ENCODE measurements at places on chromosomes 1 and 21.
A peak's percentile ranks its signal among the peaks of the same experiment; 100 is the strongest.

- no peak for DNase-seq
These were observed 64.8 kb downstream of the PLXNA2 start for GRCh38 chr1:208179263-208179816.

- DNase-seq, result no peak
These were observed 66.7 kb downstream of the KLHDC7A start for GRCh38 chr1:18547460-18547859.

DNA sequence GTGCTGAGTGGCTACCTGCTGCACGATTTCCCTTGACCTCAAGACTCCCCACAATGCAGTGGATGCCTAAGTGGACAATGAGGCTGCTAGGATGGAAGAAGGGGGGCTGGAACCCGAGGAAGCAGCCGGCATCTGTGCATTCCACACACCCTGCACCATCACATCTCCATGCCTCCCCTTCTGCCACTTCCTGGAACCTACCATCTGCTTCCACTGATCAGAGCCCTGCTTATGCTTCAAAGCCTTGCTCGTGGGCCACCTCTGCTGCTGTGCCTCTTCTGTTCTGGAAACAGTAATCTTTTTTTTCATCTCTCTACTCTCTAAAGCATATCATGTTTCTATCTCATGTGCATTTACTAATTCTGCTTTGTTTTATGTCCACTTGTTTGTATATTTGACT lies 66.2 kb upstream of the WDR26 start:
- DNase-seq, result no peak

DNA sequence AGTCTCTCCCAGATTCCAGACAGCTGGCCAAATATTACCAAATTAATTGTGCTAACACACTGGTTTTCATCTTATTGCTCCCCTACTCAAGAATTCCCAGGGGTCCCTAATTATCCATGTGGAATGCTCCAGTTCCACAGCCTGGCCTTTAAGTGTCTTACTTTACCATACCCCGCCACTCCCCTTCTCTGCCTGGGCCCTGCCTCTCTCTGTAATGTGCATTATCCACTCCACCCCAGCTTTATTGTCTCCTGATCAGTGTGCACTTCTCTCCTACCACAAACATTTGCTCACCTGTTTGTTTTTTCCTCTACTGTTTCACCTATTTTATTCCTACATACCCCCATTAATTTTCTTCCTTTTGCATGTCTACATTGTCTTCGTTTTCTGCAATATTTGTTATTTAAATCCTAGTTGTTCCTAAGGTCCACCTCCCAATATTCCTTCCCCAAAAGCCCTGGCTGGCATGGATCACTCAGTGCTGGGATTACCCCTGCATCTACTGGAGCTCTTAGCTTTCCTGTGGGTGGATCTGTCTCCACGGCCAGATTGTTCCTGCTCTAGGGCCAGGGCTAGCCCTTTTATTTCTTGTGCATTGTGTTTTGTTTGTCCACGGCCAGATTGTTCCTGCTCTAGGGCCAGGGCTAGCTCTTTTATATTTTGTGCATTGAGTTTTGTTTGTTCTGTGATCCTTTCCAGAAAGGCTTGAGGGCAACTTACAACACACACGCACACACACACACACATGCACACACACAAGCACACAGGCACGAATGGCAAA lies 33.4 kb upstream of the ATP1B1 start:
- no peak for DNase-seq

DNA sequence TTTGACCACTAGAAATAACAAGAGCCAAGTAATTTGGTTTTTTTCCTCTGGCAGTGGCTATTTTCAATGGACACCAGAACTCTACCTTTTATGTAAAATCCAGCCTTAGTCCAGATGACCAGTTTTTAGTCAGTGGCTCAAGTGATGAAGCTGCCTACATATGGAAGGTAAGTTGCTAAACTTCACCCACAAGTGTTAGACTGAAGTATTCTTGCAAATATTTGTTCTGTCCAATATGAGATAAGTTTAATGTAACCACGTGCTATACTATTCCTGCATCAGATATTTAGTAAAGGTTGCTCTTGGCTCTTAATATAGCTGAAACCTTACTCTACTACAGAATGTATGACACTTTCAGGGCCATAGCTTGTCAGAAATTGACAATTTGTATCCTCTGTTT lies 36.5 kb downstream of the DTL start:
- no peak for DNase-seq

DNA sequence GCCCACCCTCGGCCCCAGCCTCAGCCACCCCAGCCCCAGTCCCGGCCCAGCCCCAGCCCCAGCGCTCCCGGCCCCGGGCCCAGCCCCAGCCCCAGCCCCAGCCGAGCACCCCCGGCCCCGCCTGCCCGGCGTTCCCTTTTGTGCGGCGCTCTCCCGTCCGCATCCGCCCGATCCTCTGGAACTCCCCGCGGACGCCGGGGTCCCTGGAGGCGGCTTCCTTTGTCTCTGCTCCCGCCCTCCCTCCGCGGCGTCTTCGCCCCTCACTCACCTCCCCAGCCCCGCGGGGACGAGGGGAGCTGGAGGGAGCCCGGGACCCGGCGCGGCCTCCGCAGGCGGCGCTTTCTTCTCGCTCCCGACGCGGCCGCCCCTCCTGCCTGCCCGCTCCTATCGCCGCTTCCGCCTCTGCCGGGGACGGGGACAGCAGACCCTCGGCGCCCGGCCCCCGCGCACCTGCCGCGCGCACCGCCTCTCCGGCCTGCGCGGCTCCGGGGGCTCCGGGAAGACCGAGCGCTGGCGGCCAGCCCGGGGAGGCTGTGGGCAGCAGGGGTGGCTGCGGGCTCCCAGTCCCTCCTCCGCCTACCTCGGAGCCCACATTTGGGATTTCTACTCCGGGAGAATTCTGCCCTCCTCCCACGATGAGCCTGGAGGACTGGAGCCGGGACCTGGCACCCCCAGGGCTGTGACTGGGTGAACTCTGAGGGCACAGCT lies 14.0 kb downstream of the AGRN start:
- peak; percentile 23 for DNase-seq

DNA sequence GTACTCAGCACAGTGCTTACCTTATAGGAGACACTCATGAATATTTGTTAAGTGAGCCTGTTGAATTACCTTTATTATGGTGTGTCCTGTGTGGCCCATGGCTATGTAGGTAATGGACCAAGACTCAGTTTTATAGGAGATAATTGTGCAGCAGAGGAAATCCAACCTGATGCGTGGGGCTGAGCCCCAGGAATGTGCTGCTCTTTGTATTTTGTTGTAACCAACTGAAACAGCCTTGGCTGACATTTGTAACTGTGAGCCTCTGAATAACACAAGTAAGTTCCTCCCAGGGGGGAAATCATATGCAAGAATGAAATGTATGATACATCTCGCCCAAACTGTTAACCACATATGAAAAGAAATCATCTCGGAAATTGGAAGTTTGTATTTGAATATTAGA lies 364.2 kb upstream of the ZP4 start:
- DNase-seq, result no peak

DNA sequence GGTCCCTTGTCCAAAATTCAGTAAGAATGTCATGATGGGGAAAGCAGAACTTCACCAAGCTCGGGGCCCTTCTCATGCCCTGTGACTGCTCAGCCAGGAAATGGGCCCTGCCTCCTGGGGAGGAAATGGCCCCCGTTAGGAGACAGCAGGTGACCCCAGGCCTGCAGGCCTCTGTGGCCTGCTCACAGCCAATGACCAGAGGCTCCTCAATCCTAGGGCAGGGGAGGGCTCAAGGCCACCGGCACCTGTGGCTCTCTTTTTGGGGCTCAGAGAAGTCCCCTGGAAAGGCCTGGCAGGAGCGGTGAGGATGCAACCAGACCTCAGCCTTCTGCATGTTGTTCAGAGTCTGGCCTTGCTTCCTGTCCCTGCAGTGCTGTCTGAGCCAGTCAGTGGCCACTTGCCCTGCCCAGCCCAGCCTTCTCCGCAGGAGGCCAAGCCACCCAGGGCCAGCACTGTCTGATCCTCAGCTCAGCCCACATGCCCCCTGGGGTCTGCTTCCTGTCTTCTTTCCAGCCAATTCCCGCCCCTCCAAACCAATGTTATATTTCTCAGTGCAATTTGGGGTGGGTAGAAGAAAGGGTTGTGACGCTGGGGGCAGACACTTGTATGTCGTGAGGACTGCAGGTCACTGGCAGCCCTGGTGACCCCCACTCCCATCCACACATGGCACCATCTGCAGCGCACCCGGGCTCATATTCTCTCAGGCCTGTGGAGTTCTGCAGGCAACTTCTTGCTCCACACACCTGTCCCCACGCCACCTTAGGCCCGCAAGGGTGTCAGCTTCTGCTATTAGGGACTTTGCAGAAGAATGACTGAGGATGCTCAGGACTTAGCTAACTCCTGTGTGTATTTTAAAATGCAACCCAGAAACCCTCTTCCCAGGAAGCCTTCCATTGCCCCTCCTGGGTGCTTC lies 83.6 kb downstream of the ITPKB start:
- DNase-seq, result no peak

DNA sequence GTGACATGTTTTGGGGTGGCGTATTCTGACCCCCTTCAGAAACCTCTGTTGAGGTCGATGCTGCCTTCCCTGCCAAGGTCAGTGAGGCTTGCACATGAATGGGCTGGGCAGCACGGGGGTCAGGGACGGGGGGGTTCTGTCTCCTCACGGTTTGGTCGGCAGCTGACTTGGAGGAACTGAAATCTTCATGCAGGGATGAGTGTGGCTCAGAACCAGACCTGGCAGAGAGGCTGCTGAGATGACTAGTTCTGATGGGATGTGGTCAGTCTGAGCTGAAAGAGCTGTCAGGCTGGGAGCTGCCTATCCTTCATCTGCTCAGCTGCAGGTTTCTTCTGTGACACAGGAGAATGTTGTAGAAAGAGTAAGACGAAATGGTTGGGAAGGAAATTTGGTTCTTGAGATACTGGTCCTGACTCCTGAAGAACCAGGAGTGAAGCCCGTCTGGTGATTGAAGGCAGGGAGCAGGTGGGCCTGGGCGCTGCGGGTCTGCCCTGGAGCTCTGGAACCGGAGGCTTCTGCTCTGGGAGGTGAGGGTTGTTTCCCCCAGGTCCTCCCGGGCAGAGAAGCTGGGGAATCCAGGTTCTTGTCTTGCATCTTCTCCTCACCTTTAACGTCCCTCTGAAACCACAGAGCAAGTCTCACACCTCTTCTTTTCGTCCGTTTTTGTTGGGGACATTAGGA lies 3.3 kb downstream of the SLX9 start:
- DNase-seq, result no peak

DNA sequence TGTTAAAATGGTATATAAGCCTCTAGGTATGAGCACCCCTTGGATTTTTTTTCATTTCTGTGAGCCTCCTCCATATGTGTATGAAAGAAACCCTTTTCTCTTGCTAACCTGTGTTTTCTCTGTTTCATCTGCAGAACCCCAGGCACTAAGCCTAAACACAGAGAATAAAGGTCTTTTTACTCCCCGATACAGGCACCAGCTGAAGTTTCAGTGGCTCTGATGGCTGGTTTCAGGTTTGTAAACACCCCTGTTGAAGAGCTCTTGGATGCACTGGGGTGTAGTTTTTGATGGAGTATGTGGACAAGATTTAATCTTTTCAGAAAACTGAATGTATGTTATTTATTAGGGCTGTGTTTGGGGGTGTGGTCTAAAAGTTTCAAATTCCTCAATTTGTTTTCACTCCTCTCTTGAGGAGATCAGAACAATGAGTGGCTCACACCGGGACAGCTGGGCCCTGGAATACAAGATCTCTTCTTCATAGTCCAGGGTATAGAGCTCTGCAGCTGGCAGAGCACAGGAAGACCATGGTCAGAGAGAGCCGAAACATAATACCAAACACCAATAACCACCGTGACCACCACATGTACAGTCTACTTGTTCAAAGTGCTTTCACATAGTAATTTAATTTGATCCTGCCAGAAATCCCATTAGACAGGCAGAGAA lies 50.2 kb upstream of the VTCN1 start:
- DNase-seq, result no peak

DNA sequence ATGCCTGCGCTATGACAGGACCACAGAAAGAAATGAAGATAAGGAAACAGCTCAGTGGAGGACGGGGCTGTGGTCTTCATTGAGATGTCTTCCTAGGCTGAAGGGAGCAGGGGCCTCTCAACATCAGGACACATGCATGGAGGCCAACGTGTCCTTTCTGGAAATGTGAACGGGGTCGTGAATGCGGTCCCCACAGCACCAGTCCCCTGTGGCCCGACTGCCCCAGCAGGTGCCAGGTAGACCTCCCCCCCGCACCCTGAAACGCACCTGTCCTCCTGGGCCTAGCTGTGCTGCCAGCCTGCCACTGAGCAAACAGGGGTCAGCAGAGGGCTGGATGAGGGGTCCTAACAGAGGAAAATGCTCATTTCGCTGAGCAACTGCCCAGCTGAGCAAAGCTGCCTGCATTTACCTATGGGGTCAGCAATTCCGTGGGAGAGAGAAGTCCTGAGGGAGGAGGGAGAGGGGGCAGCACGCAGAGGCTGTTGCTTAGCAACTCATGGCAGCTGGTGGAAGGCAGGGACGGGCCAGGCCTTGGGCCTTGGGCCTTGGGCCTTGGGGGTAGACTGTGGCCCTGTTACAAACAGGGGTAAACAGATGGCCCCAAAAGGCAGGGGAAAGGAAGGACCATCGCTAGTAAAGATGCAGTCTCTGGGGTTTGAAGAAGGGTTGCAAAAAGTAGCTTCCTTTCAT lies 77.4 kb downstream of the NPHP4 start:
- DNase-seq, result no peak

GRCh38 chr21:31354604-31355443 lies 10.8 kb upstream of the TIAM1 start:
- DNase-seq, result peak; percentile 63

GRCh38 chr1:58763214-58763613 lies 20.6 kb downstream of the JUN start:
- no peak for DNase-seq

DNA sequence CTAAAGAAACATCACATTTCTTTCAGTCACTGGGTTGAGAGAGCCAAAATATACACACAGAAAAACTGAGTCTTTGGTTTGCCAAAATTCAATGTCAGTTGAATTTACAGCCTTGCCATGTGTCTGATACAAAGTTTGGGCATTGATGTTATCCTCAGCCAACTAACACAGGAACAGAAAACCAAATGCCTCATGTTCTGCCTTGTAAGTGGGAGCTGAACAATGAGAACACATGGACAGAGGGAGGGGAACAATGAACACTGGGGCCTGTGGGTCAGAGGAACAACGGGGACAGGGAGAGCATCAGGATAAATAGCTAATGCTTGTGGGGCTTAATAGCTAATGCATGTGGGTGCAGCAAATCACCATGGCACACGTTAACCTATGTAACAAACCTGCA lies 39.6 kb upstream of the C21orf91 start:
- DNase-seq, result no peak

Measured in stimulated activated CD4-positive, alpha-beta T cell treated with anti-CD3 and anti-CD28 coated beads, Interleukin-4, amount 100 ng/mL, for 1 hour (primary cell).